ENCODE measurements at places on chromosomes 3 and 15.

- DNase-seq, result no peak
Measured at GRCh38 chr3:61805510-61806080, 244.2 kb downstream of the PTPRG start.

- DNase-seq, result no peak
Measured at GRCh38 chr15:68584756-68585573, 6.2 kb downstream of the CORO2B start.

GRCh38 chr15:66047321-66048024 lies 178.2 kb downstream of the RAB11A start:
- no peak for DNase-seq

DNA sequence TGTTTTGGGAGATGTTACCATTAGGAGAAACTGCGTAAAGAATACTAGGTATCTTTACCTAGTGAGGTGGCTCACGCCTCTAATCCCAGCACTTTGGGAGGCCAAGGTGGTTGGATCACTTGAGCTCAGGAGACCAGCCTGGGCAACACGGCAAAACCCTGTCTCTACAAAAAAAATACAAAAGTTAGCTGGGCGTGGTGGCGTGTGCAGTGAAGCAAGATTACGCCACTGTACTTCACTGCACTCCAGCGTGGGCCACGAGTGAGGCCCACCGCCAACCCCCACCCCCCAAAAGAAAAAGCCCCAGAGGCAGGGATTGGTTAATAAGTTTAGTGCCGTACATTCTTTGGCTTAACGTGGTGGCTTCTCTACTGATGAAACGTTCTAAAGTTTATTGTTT lies 23.5 kb downstream of the TRIM71 start:
- no peak for DNase-seq

DNA sequence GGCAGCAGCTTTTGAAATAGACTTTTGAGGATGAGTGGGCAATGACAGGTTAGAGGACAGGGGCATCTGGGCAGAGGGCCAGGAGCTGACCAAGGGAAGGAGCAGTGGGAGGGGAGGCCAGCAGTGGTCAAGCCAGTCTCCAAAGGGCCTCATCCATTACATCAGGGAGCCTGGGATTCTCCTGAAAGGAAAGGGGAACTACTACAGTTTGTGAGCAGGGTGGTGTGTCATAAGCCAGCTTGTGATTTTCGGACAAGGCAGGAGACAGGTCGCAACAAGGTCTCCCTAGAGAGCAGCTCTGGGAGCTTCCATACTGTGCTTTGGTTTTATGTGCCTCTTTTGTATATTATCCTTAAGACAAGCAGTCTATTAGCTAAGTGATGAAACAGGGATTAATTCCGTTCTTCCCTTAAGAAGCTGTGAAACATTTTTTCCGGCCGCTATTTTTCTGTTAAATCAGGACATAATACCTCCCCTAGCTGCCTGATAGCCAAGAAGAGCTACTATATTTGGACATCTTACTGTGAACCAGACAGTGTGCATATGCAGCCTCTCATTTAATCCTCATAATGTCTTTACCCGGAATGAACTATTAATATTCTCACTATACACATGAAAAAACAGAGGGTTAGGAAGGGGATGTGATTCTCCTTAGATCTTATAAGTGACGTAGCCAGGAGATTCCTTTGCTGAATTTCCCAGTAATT lies 46.4 kb downstream of the C2CD4B start:
- no peak for DNase-seq

- DNase-seq, result no peak
Measured at GRCh38 chr15:50028326-50028725, 90.7 kb downstream of the ATP8B4 start.

DNA sequence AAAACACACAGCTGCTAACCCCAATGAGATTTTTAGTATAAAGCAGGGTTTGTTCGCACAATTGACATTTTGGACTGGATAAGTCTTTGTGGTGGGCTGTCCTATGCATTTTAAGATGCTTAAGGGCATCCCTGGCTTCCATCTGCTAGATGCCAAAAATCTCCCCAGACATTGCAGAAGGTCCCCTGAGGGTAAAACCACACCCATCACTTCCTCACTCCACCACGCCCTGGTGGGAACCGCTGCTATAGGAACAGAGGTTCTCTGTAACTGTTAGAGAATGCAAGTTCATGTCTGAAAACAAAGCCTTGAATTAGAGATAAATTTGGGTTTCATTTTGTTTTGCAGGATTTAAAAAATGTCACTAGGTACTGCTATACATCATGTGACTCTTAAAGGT lies 67.7 kb downstream of the ARHGEF26 start:
- no peak for DNase-seq

GRCh38 chr3:78511840-78512239 lies 1256.0 kb downstream of the ROBO1 start:
- no peak for DNase-seq

- DNase-seq, result no peak
Measured at GRCh38 chr3:67075295-67075694, 77.2 kb downstream of the KBTBD8 start.

DNA sequence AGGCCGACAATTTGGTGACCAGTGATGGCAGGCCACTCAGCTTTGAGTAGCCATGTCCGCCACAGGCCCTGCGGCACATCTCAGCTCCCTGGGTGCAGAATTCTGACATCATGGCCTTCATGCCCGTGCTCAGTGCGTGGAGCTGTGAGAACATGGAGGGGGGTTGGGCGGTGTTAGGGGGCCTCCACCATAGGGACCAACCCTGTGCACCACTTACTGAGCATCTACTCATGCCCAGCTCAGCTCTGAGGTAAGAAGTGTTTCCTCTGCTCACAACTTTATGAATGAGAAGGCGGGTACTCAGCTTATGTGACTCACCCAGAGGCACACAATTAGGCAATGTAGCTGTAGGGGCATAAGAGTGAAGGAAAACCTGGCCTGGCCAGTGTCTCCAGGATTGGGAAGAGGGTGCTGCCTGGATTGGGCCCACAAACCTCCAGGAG lies 10.5 kb downstream of the ACOX2 start:
- peak; percentile 51 for DNase-seq

GRCh38 chr3:84175449-84175848 lies 783.3 kb upstream of the CADM2 start:
- no peak for DNase-seq

GRCh38 chr3:114518206-114518808 lies 224.5 kb downstream of the TIGIT start:
- DNase-seq, result no peak

DNA sequence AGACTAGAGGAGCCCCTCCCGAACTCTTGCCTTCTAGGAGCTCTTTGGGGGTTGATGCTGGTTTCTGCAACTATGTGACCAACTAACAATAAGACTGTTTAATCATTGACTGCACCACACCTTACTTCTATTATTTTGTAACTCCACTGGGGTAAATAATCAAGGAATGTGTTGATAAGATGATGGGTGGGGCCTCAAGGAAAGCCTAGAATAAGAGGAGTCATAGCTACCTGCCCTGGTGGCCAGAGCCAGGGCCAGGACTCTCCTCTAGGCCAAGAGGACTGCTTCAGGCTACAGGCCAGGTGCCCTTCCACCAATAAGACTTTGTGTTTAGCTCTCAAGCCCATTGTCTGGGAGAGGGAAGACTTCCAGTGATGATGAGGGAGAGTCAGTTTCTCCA lies 41.2 kb upstream of the PIAS1 start:
- DNase-seq, result peak; percentile 58

- DNase-seq, result no peak
Measured at GRCh38 chr3:192169332-192169915, 557.9 kb downstream of the FGF12 start.

GRCh38 chr15:37112171-37112570 lies 11.8 kb upstream of the MEIS2 start:
- DNase-seq, result no peak

GRCh38 chr15:28094732-28095521 lies 4.2 kb downstream of the OCA2 start:
- peak; percentile 1 for DNase-seq

GRCh38 chr3:115708540-115708939 lies 85.2 kb downstream of the GAP43 start:
- DNase-seq, result no peak

DNA sequence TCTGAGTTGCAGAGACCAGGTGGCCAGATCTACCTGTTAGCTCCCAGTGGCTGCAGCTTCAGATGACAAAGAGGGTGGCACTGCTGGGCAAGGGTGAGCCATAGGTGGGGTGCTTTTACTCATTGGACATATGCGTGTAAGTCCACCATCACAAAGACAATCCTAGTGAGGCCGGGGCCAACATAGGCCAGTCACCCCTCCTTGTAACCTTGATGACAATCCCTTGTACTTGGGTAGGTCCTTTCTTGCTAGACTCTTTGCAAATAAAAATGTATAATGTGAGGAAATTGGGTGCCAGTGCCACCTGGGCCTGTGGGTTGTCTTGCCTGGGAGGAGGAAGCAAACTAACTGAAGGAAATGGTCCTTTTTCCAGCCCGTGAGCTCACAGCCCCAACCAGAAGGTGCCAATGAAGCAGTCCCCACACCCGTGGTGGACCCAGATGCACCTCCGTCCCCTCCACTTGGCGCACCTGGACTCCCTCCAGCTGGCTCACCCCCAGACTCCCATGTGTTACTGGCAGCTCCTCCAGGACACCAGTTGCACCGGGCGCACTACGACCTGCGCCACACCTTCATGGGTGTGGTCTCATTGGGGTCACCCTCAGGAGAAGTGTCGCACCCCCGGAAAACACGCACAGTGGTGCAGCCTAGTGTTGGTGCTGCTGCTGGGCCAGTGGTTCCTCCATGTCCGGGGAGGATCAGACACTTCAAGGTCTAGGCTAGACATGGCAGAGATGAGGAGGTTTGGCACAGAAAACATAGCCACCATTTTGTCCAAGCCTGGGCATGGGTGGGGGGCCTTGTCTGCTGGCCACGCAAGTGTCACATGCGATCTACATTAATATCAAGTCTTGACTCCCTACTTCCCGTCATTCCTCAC lies 7.6 kb downstream of the AHSG start:
- no peak for DNase-seq

- DNase-seq, result no peak
Measured at GRCh38 chr3:109072194-109072593, 45.7 kb downstream of the MORC1 start.

DNA sequence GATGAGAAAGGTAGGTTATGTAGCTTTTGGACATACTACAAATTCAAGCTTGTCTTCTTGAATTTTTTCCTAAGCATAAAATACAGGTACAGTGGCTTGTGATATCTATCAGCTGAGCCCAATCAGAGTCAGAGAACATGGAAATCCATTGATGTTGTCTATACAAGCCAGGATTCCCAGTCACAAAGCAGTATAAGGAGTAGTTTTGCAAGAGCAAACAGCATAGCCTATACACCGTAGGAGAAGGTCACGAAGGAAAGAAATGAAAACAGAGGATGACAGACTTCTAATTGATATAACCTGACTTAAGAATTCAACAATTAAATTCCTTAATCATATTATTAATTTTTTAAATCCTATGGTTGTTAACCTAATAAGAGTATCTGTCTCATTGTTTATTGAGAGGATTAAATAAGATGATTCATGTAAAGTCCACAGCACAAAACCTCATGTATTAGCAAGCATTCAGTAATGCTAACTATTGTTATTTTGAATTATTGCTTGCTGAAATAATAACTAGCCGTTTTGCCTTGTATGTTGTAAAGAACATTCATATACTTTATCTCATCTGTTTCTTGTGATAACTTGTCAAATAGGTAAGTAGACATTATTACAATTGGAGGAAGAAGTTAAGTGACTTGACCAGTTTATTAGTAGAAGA lies 276.6 kb upstream of the ZPLD1 start:
- DNase-seq, result no peak

GRCh38 chr15:90142216-90143165 lies 40.2 kb upstream of the IDH2 start:
- DNase-seq, result no peak

GRCh38 chr3:77412584-77412983 lies 372.7 kb downstream of the ROBO2 start:
- DNase-seq, result no peak

- DNase-seq, result no peak
Measured at GRCh38 chr3:60147249-60147950, 1097.6 kb upstream of the CFAP20DC start.
